ENCODE measurements at places on chromosomes 2 and 18.

DNA sequence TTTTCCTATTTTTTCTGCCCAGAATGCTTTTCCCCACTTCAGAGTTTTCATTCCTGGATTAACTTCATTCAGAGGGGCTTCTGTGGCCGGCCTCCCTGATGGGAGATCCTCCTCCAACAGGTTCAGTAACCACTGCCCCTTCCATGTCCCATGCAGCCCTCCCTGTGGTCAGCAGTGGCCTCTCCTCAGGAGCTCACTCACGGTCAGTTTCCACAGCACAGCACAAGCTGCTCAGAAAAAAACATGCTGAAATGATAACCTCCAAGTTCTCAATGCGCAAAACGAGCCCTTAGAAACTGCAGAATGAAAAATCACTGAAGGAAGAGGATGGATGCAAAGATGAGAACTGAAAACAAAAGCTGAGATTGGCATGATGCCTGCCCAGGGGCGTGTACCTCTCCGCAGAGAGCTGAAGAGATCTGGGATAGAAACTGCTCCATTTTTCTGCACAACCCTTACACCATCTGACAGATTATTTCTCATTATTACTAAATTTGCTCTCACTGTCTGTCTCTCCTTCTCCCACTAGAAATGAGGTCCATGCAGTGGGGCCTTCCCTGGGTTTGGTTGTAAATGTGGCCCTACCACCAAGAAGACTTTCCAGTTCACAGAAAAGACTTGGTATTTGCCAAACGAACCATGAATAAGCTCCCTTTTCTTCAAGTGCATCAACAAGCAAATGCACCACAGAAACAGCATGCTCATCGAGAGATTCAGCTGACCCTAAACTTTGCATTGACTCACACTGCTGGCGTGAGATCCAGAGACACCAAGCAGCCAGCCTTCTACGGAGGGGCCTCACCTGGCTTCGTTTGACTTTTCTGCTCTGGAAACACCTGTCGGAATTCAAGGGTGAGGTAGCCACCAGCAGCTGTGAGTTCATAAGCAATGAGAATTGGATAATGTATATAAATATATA is 51.5 kb downstream of the TMEM18 start:
- DNase-seq = peak; percentile 23

DNA sequence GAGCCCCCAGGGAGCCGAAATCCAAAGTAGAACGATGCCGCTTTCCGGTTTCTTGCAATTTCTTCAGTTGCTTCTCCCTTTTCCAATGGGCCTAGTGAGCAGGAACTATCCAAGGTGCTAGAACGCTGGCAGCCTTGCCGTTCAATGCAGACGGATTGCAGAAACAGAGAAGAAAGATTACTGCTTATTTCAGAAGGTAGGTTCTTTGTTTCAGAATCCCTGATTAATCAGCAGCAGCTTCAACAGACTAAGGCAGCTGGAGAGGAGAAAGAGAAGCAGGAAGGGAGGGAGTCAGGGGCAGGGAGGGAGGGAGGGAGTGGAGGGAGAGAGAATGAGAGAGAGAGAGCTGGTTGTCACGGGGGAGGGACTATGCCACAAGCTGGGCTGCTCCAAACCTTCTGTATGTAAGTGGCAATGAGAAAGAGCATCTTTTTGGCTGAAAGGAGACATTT is 576 bp downstream of the NYAP2 start:
- no peak for DNase-seq

DNA sequence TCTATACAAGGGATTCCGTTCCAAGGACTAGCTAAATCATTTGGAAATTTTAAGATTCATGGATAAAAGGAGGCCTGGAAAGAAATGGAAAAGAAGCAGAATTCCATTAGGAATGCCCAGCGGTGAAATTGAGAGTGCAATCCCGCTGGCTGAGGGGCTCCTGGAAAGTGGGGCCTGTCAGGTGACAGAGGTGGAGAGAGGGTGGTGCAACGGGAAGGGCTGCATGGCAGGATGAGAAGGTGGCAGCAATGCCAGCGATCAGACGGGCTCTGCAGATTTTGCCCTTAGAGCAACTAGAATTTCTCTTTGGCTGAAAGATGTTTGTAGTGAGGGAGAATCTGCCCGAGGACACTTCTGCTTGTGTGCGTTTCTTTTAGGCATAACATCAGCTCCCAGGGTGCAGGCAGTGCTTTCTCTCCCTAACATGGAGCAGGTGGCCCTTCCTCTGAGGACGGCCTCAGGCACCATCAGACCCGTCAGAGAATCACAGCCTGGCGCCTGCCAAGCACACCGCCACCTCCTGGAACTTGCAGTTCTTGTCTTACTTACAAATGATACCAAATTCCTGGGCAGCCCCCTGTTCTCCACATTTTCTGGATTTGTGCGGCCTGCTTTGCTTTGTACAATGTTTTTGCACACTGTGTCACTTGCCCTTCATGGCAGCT is 261.6 kb downstream of the NDUFA10 start:
- no peak for DNase-seq

DNA sequence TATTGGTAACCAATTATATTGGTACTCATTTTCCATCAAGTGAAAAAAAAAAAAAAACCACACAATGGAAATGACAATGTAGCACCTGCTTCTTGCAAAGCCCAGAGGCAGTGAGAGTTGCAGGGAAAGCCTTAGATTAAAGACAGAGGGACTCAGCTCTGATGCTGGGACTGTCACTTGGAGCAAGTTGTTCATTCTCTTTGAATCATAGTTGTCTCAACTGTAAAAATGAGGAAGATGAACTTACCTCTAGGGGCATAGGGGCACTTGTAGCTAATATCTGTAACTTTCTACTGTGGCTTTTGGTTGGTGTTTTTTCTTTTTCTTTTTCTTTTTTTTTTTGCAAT is 81.4 kb upstream of the LPIN2 start:
- DNase-seq = no peak

- DNase-seq = no peak
Measured at GRCh38 chr2:156663757-156664409, 227.7 kb downstream of the GPD2 start.

- DNase-seq = no peak
Measured at GRCh38 chr2:121297217-121297830, 12.3 kb upstream of the TFCP2L1 start.

GRCh38 chr2:135876066-135876711 is at the start of gene MCM6:
Gene MCM6 (minus strand): TSS chr2:135876443. CDS start chr2:135876365, 78 bp downstream.
- DNase-seq = peak; percentile 98

DNA sequence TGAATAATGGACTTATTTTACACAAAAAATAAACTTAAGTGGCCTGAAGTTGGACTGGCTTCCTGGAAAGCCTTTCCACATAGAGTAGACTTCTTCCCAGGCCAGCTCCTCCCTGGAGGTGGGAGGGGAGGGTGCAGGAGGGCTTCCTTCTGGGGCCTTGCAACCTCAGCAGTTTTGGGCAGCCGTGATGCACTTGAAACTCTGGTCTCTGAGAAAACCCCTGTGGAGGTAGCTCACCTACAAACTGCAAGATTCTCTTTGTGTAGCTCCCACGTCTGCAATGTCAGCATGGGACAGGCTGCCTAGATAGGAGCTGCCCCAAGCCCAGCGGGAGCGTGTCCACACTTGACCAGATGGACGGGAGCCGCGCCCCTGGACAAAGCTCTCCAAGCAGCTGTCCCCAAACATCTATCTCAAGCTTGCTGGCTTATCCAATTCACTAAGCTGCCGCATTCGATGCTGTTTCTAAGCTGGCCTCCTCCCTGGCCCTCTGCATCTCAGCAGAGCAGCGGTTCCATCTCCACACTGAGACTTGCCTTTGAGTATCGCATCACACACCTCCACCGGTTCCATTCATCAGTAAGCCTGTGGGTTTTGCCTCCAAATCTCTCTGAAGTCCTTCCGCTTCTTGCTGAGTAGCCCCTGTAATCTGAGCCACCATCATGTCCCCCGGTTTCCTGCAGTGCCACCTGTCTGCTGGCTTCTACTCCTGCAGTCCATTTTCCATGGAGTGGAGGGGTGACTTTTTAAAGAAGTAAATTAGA is 1.6 kb upstream of the LPIN1 start:
- no peak for DNase-seq

- DNase-seq = no peak
Measured at GRCh38 chr2:163182764-163183354, 344.3 kb upstream of the KCNH7 start.

- DNase-seq = no peak
Measured at GRCh38 chr2:203623661-203624060, 82.8 kb upstream of the CD28 start.

DNA sequence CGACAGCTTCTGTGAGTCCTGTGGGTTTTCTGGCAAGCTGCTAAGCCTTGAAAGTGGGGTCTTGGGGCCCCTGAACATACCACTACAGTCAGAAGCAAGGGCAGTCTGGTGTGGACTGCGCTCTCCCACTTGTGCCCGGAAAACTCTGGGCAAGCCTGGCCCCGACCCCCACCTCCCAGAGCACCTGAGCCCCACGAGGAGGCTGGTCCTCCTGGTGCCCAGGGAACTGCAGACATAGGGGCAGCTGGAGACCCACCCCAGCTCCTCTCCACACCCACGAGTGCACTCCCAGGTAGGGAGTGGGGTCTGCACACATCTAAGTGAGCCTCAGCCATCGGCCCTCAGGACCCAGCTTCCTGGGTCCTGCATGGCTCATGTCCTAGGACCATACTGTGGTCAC is 16.2 kb upstream of the GPC1 start:
- no peak for DNase-seq
